ENCODE measurements at places on chromosomes 7 and 10. TPM values are rescaled to one million over a fixed set of nuclear protein-coding genes. Genes with fewer than 3 reads are reported as not detected.

The GIMAP5 gene
- total RNA-seq: 0.51 TPM

The FAM20C gene
- total RNA-seq: 0.09 TPM

The ELFN1 gene
- 0.45 TPM for total RNA-seq

The FBXL15 gene
- 25.4 TPM for total RNA-seq

The EPHA1 gene
- 0.25 TPM for total RNA-seq

The SPDYE1 gene
- total RNA-seq: not detected

The VWA2 gene
- total RNA-seq: not detected

The KIF5B gene
- 70.2 TPM for total RNA-seq

The DHX32 gene
- total RNA-seq: 20.2 TPM

The CYP2E1 gene
- 1.0 TPM for total RNA-seq

The THSD7A gene
- total RNA-seq: 0.02 TPM

The NEURL1 gene
- 0.20 TPM for total RNA-seq

The GRID2IP gene
- total RNA-seq: not detected

The LRMDA gene
- total RNA-seq: not detected

The AKR1D1 gene
- total RNA-seq: not detected

The HOXA6 gene
- total RNA-seq: not detected

The CHN2 gene
- total RNA-seq: 0.38 TPM

The ATRNL1 gene
- 0.18 TPM for total RNA-seq

The TBC1D12 gene
- 5.7 TPM for total RNA-seq

The TAC1 gene
- total RNA-seq: not detected

The CCDC7 gene
- total RNA-seq: 3.3 TPM

The RARRES2 gene
- 1.8 TPM for total RNA-seq

The ELAPOR2 gene
- 36.3 TPM for total RNA-seq

The ADARB2 gene
- total RNA-seq: not detected

The MYO1G gene
- total RNA-seq: 0.62 TPM

The THAP5 gene
- 30.9 TPM for total RNA-seq

The FANK1 gene
- 0.22 TPM for total RNA-seq

The DGKI gene
- not detected for total RNA-seq

The EIF5AL1 gene
- total RNA-seq: 0.31 TPM

The RBP3 gene
- total RNA-seq: not detected

The PNLIPRP2 gene
- 0.40 TPM for total RNA-seq

The FRMPD2 gene
- 0.44 TPM for total RNA-seq

The PCGF6 gene
- 18.1 TPM for total RNA-seq

The OR6B1 gene
- not detected for total RNA-seq

The SKIDA1 gene
- 1.0 TPM for total RNA-seq

The ECHDC3 gene
- 17.9 TPM for total RNA-seq

The RAB19 gene
- total RNA-seq: 0.31 TPM

The CYP3A4 gene
- total RNA-seq: 0.07 TPM

The MSMB gene
- total RNA-seq: not detected

The GRM3 gene
- total RNA-seq: not detected
